HL-60 (cell line): ENCODE measurements at places on chromosomes 1 and 21.

- no peak for DNase-seq
These were observed 28.4 kb upstream of the TTLL7 start for GRCh38 chr1:84027368-84027767.

DNA sequence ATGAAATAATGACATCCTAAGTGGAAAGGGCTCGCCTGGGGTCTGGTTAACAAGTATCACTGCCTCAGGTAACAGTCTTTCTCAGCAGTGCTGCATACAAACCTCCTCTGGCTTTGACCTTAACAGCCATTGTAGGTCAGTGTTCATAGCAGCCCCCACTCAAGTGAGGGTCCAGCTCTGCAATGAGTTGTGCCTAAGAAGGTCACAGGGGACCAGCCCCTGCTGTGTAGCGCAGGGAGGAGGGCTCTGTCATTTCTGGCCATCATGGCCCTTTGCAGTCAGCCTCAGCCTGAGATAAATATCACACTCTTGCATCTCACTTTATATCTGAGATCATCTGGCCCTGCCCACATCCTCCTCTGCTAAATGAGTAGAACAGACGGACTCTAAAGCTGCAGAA is 18.1 kb upstream of the MYSM1 start:
- no peak for DNase-seq

DNA sequence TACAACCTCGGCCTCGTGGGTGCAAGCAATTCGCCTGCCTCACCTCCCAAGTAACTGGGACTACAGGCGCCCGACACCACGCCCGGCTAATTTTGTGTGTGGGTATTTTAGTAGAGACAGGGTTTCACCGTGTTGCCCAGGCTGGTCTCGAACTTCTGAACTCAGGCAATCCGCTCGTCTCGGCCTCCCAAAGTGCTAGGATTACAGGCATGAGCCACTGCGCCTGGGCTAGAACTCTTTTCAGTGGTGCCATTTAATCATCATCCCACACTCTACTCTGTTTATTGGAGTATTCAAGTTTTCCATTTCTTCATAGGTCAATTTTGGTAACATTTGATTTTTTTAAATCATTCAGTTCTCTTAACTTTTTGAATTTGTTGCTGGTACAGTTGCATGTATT is 101.3 kb downstream of the DHRS3 start:
- DNase-seq = no peak

DNA sequence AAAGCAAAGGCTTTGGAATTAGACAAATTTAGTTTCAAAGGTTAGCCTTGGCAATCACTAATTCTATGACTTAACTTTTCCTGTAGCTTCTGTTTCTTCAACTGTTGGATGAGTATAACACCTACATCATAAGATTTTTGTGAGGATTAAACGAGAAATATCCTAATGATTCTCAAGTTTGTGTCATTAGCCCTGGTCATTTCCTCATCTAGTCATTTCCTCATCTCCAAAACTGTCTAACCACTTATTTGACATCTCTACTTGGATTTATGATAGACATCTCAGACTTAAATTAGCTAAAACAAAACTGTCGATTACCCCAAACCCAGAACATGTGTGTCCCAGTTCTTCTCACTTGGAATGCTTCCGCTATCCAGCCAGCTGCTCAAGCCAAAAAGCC is 80.2 kb upstream of the CHODL start:
- no peak for DNase-seq

- no peak for DNase-seq
These were observed 527.1 kb downstream of the MRPL39 start for GRCh38 chr21:25080141-25080540.

GRCh38 chr1:93679546-93679945 is 2.1 kb downstream of the BCAR3 start:
- DNase-seq = no peak

- DNase-seq = no peak
These were observed 138.4 kb downstream of the PAPPA2 start for GRCh38 chr1:176601348-176601747.

DNA sequence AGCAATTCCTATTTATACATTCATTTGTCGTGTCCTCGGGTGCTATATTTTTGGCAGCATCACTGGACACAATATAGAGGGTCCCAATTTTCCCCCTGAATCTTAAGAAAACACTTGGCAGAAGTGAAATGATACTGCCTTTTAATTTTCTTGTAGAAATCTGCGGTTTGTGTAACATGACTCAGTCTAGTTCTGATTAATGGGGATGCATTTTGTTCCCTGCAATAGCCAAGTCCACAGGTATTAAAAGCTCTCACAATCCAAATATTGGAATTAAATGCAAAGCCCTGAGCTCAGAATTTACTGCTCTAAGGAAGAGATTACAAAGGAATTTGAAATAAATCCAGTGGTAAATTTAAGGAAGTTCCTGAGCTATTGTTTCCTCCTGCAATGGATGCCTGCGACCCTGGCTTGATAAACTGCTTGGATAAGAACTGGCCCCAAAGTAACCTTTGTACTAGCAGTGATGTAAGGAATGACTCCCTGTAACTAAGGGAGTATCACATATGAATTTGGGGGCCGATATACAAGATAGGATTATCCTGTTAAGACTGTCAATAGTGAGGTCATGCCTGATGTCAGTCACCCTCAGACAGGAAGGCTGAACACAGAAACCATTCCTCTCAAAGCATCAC is 349.7 kb upstream of the C1orf87 start:
- no peak for DNase-seq

- DNase-seq = no peak
These were observed 6.0 kb downstream of the TMEM82 start for GRCh38 chr1:15748264-15748663.

DNA sequence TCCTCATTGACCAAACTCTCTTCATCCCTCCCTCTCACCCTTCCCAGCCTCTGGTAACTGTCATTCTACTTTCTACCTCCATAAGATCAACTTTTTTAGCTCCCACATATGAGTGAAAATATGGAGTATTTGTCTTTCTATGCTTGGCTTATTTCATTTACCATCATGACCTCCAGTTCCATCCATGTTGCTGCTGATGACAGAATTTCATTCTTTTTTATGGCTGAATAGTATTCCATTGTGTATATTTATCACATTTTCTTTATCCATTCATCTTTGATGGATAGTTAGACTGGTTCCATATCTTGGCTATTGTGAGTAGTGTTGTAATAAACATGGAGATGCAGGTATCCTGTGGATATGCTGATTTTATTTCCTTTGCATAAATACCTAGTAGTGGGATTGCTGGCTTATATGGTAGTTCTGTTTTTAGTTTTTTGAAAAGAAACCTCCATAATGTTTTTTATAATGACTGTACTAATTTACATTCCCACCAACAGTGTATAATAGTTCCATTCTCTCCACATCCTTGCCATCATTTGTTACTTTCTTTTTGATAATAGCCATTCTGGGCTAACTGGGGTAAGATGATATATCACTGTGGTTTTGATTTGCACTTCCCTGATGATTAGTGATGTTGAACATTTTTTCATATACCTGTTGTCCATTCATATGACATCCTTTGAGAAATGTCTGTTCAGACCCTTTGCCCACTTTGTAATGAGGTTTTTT is 35.7 kb downstream of the IARS2 start:
- no peak for DNase-seq

GRCh38 chr1:160171980-160172379 is 18.4 kb upstream of the CASQ1 start:
- no peak for DNase-seq

DNA sequence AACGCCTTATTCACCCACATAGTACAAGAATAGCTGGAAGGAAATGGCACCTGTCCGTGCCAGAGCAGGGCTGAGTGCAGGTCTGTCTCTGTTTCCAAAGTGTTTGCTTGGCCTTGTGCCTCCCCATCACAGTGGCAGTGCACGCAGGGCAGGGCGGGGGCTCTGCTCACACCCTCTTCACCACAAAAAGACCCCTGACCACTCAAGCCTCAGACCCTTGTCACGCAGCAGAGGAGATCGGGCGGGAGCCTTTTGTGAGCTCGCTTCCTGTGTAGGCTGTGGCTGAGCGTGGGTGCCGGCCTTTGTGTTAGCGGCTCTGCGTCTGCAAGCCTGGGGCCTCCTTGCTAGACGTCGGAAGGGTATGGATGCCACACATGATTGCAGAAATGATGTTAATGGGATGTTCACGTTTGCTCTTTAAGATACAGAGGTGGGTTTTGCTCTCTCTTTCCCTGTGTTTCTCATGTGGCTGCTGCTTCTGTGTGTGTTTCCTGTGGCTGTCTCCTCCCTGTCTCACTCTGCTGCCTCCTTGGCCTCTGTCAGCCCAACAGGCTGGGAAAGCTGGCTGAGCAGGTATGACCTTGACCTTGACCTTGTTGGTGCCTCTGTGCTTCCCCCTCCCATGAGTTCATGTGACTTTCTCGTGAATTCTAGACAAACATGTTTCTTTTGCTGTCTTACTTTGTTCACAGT is 45.4 kb downstream of the S100B start:
- no peak for DNase-seq

- no peak for DNase-seq
These were observed 6.5 kb upstream of the ATP1A4 start for GRCh38 chr1:160144921-160145320.

DNA sequence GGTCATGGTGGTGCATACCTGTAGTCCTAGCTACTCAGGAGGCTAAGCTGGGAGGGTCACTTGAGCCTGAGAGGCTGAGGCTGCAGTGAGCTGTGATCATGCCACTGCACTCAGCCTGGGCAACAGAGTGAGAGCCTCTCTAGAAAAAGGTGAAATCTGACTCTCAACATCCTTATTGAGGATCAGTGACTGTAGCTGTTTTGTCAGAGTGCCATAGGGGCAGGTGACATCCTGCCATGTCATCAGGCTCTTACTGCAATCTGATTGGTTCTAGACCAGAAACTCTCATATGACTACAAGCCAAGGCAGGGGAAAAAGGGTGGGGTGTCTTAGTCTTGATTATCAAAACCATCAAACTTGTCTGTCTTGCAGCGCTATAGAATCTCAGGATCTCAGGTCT is 62.8 kb upstream of the NGF start:
- no peak for DNase-seq

- DNase-seq = no peak
These were observed 477.2 kb upstream of the CAMK1G start for GRCh38 chr1:209106237-209106741.

- DNase-seq = peak; percentile 81
These were observed 151.7 kb downstream of the ZC3H11B start for GRCh38 chr1:219460896-219461815.

DNA sequence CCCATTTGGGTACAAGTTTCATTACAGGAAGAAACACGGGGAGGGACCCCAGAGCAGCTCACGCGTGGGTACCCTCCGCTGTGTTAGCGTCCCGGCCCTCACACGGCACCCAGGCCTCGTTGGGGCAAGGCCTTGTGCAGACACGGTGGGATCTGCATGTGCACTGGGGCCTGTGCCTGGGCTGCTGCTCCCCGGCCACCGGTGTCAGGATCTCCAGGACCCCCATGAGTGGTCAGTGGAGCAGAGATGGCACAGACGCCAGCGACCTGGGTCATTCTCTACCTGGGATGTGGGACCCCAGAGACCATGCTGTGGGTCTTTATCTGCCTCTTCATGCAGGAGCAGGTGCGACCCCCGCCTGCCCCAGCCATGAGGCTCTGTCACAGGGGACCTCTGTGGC is 5.4 kb upstream of the SAMD11 start:
- no peak for DNase-seq

DNA sequence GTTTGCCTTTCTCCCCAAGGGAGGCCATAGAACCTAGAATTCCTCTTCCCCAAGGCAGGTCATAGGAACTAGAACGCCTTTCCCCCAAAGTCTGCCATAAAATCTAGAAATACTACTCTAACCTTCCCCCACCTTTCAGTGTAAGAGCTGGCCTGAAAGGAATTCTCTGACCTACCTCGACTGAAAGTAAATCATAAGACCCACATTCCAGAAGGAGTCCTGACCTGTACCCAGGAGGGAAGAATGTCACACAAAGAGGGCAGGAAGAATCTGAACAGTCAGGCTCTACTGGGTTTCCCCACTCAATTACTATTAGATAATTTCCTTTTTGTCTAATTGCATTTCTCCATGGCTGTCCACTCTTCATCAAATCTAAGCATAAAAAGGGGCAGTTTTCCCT is 5.7 kb upstream of the ATG4C start:
- DNase-seq = no peak

- peak; percentile 18 for DNase-seq
These were observed 120.0 kb upstream of the RRP15 start for GRCh38 chr1:218164930-218165700.

DNA sequence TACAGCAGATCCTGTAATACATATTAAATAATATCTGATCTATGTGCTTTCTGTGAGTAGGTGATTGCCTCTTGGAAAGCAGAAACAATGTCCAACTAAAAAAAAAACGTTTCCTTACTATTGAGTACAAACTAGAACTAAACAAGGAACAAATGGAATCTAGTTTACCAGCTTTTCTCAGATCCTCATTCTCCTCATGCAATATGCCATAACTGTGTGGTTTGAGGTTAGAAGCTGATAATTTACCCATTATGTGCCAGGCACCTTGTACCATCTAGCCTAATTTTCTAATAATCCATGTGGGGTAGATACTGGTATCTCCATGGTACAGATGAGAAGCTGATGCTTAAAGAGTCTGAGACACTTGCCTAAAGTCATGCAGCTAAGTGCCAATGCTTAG is 154.7 kb downstream of the PTGER3 start:
- no peak for DNase-seq

GRCh38 chr1:228315484-228315944 is 91.1 kb downstream of the TRIM11 start:
- no peak for DNase-seq
